Activated T-cell treated with anti-CD3 and anti-CD28 coated beads, Interleukin-2, amount 50 U/mL, for 1 hour (primary cell): ENCODE measurements at places on chromosomes 6 and 20.

DNA sequence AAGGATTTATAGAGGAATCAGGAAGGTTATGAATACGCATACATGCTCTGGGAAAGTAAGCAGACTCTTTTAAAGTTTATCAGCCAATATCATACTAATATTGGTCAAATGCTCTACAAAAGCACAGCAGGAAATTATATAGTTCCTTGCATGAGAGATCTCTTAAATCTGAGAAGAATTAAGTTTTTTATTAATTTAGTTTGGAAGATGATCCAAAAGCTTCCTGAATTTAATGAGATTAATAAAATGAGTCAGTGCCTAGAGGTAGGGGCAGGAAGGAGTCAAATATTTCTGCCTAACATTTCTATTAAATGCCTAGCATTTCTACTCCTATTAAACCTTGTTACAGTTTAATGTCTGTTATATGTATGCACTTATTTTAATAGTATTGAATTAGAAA is 1608.2 kb downstream of the GRIK2 start:
- no peak for DNase-seq

DNA sequence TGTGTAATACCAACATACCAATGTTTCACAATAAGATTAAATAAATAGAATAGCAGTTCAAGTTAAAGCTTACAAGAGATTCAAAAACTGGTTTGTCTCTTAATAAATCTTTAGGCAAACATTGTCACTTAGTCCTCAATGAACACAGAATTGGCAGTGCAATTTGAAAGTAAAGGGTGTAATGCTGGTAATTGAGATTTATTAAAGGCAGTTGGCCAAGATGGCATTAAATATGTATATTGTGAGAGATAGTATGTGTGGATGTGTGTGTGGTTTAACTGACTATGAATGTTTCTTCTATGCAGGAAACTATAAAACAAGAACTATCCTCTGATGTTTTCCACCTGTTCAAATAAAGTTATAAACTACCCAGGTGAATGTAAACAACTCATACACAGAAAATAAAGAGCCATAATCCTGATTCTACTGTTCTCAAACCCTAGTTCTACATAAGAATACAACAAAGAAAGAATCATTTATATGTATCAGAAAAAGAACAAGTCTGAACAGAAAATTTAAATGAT is 267.9 kb upstream of the PTCHD4 start:
- no peak for DNase-seq

- no peak for DNase-seq
These were observed 124.0 kb downstream of the OGFRL1 start for GRCh38 chr6:71412559-71413140.

- DNase-seq = no peak
These were observed 11.8 kb upstream of the FOXC1 start for GRCh38 chr6:1597924-1598323.

DNA sequence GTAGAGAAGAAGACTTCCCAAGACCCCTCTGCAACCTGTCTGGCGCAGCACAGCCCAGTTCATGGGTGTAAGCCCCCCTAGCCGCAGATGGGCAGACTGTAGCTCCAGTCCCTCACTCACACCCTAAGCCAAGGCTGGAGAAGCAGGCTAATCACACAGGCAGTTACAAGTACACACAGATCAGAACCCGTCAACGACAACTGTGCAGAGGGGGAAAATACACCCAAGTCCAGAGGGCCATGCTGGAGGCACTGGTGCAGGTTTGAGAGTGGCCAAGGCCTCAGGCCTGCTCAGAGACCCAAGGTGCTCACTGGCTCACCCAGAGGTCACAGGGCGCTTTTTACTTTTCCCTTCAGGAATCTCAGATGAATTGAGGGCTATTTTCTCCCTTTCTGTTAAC is 106.1 kb downstream of the NOL4L start:
- no peak for DNase-seq

GRCh38 chr6:166259296-166259977 is 48.8 kb downstream of the PRR18 start:
- no peak for DNase-seq
